Thyroid gland (tissue), 4 donors: ENCODE measurements at places on chromosomes 1 and 21. TPM values are rescaled to one million over a fixed set of nuclear protein-coding genes. Genes with fewer than 3 reads are reported as not detected.

DNA sequence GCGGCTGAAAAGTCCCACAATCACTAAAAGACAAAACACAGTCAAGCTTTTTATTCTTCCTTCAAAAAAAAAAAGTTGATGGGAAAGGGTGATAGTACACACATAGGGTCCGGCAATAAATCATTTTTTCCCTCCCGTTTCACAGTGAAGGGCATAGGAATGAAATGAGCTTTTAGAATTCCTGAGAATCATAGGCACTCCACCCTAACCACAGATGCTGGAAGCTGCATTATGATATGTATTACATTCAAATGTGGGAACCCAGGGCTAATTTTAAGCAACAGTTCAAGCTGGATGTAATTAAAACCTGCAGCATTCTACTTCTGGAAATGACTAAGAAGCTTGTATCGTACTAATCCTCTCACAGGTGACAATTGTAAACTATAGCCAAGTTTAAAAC, 75.7 kb upstream of the KCNJ15 start:
- DNase-seq = no peak

The PTGER3 gene
- total RNA-seq = 1.9 TPM

The TUFT1 gene
- total RNA-seq = 4.7 TPM

The LCK gene
- total RNA-seq = 3.5 TPM
